Posterior cingulate gyrus (tissue), 11 donors: ENCODE measurements at places on chromosomes 12 and 14.

DNA sequence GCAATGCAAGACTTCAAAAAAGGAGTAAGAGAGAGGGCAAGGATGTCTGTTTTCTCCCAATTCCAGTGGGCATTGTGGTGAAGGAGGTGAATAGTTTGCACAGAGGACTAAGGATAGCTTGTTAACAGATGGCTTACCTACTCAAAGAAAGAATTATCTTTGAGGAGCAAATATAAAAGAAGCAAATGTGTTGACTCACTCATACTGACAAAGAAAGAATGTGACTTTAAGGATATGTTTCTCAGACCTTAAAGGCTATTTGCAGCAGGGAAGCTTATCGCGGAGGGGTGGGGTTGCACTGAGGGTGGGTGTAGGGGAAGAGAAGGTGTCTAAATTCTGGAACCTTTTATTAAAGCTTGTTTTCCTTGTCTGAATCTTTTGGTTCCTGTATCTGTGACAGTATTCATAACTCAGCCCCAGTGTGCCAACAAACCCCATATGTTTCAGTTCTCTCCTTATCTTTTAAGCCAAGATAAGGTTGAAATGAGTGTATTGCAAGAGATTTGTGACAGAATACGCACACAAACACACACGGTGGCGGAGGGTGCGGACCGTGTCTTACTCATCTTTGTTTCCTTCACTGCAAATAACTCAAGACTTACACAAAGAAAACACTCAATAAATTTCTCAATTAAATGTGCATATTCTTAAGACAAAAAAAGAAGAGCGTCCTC is 146.4 kb upstream of the ARID2 start:
- no peak for DNase-seq

- no peak for DNase-seq
These were observed 76.3 kb downstream of the CMAS start for GRCh38 chr12:22122359-22122758.

GRCh38 chr12:22530-23201 is 43.9 kb upstream of the IQSEC3 start:
- DNase-seq, result no peak

- peak; percentile 62 for DNase-seq
These were observed 153.5 kb downstream of the RBM19 start for GRCh38 chr12:113812411-113813228.

DNA sequence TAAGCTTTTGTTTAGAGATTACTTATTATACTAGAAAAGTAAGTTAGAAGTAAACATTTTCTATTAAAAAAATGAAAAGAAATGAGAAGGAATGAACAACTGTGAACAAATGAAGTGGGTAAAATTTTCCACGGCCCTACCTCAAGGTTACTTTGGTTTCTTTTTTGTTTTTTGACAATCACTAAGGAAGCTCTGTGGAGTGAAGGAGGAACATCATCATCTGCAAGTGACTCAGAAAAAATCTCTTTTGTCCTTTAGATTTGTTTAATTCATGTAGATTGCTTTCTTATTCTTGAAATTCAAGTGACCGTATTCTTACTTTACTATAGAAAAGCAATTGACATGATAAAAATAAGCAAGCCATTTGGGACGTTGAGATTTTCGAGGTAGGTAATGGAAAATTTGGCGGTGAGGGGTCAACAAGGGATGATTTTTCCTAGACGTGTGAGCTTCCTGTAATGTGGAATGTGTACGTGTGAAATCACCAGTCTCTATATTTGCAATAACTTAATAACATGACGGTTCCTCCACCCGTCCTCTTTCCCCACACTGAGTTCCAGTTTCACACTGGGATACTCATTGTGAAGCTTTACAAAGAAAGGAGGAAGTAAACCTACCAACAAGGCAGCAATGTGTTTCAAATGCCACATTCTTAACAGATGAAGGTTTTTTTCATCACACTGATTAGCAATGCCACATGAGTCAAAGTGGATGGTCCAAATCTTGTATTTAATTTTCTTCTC is 62.3 kb upstream of the EGLN3 start:
- no peak for DNase-seq

DNA sequence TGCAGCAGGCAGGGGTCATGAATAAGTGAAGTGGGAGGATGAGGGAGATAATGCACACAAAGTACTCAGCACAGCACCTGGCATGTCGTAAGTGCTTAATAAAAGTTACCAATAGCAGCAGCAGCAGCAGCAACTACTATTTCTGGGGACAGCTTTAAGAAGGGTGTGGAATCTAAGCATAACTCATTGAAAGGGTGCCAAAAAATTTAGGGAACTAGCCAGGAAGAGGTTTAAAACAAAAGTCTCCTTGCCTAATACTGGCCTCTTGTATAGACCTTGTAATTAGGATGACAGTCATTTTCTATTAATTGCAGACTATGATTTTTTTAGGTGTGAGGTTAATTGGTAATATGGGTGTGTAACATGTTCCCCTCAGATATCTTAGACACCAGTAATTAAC is 179.9 kb downstream of the PTPN11 start:
- DNase-seq, result no peak

DNA sequence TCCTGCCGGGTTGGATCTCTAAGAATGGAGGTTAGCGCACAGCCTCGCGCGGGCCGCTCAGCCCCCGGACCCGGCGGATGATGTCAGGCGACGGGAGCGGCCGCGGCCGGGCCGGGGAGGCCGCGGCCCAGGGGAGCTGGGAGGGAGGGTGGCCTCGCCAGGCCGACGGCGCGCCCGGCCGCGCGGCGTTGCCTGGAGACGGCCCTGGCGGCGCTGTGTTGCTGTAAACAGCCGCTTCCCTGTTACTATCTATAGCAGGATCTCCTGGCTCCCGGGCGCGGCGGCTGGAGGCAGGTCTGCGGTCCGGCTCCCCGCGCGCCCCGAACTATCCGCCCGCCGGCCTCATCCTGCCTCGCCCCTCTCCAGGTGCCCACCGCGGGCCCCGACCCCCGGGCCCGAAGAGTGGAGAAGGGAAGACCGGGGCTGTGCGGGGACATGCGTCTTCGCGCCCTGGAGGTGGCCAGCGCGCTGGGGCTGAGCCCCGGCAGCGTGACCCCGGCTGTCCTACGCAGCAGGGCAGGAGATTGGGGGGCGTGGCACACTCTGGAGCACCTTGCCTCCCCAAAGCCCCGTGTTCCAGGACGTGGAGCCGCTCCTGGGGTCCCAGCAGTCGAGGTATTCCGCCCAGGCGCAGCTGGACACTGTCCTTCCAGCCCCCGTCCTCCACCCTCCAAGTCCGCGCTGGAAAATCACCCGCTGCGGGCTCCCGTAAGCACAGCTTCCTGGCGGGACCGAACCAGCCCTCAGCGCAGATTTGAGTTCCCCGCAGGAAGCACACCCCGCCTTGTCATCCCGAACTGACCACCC is 1.4 kb upstream of the FOS start:
- DNase-seq, result peak; percentile 88

DNA sequence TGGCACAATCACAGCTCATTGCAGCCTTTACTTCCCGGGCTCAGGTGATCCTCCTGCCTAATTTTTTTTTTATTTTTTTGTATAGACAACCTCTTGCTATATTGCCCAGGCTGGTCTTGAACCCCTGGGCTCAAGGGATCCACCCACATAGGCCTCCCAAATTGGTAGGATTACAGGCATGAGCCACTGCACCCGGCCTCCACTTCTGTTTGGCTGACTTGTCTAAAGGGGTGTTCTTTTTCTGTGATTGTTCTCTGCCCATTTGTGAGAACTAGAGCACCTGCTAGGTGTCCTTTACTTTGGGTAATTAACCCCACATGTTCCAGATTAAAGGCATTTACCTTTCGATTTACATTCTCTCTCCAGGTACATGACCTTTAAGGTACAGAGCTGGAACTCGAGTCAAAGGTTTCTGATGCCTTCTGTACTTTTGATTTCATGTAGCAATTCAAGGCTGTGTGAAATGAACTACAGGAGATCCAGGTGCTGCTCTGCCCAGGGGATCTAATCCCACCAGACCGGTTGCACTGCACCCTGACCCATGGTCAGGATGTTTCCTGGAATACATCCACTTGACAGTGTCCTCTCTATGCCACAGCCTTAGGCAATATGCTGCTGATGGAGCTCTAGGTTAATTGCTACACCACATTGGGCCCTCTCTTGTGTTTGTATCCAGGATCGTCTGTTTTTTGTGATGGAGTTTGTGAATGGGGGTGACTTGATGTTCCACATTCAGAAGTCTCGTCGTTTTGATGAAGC is 163.6 kb downstream of the PRKCH start:
- no peak for DNase-seq

GRCh38 chr14:22830443-22831010 is 840 bp downstream of the MRPL52 start:
- DNase-seq, result no peak

DNA sequence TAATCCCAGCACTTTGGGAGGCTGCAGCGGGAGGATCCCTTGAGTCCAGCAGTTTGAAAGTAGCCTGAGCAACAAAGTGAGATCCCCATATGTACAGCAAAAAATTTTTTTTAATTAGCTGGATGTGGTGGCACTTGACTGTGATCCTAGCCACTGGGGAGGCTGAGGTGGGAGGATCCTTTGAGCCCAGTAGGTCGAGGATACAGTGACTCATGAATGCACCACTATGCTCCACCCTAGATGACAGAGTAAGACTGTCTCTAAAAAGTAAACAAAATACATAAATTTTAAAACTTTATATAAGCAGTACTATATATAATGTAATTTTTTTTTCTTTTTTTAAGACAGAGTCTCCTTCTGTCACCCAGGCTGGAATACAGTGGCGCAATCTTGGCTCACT is 115.4 kb downstream of the ESR2 start:
- DNase-seq, result no peak

DNA sequence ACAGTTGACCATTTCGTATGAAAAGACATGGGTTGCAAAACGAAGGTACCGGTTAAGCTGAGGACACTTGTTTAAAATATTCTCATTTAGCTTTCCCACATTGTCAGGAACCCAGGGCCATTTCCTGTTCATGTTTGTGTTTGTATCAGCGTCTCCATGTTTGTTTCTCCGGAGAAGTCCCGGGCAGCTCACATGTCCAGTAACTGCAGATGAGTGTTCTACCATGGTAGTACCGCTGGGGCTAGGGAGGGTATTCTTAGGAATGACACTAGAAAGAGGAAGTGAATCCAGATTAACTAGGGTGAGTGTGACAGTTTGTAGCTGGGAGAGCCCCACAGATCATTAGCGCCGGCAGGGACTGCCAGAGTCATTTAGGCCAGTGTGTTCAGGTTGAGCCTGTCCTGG is 50.0 kb upstream of the EVL start:
- no peak for DNase-seq

- no peak for DNase-seq
These were observed 283.0 kb upstream of the PRKD1 start for GRCh38 chr14:30210630-30211029.

DNA sequence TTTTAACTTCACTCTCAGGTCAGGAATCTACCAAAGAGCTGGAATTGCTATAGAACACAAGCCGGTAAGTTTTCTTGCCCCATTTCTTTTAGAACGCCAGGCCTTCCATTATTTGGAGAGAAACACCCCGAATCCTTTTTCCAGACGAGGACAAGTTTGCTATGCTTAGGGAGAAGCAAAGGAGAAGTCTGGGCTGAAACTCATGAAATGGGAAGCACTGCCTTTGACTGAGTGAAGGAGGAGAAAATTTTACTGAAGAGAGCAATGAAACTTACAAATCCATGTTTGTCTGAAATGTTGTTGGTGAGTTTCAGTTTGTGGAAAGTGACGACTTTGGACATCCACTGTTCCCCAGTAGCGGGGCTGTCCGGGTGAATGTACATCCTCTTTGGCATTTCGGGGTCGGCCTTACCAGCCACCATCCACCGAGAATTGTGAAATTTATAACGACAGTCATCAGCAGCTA is 3.3 kb downstream of the TBX3 start:
- DNase-seq, result no peak

DNA sequence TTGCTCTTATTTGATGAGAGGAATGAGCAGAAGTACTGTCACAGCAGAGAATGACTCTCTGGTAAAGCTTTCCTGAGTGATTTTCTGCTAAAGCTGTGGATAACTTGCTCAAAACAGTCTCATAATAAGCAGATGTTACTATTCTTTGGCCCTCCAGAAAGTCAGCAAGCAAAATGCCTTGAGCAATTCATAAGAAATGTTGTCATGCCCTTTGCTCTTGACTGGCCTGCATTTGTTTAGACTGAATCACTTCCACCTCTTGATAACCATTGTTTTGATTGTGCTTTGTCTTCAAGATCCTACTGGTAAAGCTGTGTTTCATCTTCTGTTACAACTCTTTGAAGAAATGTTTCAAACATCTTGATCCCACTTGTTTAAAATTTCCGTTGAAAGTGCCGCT is 457.9 kb upstream of the FOXG1 start:
- no peak for DNase-seq

DNA sequence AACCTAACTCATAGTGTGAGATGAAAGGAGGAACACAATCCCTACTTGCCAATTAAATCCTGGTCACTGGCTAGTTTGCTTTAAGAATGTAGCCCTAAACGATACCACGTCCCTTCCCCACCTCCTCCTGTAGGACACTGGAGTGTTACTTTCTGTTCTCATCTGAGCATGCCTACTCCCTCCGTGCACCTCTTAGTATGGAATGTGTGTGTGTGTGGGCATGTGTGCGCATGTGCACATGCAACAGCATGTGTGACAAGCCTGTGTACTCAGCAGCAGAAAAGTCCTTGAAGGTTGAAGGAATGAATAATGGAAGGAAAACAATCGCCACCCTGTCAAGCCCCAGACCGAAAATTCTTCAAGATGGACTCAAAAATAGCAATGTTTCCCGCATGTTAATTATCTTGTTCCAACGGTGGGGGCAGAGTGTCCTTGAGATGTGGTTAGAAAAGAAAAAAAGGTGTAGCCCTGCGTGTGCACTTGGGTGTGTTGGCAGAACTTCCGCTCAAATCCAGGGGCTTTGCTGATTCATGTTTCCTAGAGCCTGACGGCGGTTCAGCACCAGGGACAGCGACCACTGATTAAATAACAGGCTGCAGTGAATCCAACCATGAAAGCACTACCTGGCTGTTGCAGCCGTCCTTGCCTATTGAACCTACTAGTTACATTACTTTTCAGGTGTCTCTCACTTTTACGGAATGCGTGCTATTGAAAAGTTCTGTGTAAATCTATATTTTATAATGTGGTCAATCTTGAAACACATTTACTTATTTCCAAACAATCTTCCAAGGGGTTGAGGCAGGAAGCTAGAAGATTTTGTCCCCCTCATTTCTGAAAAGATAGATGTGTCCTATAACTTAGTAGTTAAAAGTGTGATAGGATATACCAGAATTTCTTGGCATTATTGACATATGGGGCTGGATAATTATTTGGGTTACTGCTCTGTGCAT is 79.8 kb downstream of the SRRM4 start:
- no peak for DNase-seq

DNA sequence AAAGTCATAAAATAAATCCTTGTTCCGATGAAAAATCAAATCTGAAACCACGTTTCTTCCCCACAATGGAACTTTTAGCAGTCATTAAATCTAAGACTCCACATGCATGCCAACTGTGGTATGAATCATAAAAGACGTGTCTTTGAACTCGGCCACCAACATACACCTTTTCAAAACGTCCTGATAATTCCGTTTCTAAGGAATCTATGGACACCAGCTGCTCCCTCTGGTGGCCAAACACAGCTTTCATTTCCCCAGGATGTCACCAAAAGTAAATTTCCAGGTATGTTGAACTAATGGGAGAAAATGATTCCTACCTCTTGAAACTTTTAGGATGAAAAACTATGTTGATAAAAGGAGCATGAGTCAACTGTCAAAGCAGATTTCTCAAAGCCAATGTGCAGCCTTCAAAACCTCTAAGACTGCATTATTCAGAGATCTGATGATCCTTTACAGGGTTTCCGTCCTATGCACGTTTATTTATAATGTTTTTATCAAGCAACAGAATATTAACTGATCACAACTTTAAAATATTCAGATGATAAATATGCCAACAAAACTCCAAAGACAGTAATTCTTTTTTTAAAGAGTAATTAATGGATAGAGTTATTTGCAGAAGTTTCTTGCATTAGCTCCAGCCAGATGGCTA is 96.2 kb downstream of the CIT start:
- peak; percentile 35 for DNase-seq

GRCh38 chr14:97267509-97267908 is 470.3 kb downstream of the VRK1 start:
- DNase-seq, result no peak
